ENCODE measurements at places on chromosomes 12 and 14. TPM values are rescaled to one million over a fixed set of nuclear protein-coding genes. Genes with fewer than 3 reads are reported as not detected.

The RPGRIP1 gene
- not detected for total RNA-seq

The BEGAIN gene
- total RNA-seq, result 0.89 TPM

The SDR9C7 gene
- total RNA-seq, result not detected

The P2RX4 gene
- 6.1 TPM for total RNA-seq

The KLRD1 gene
- 0.08 TPM for total RNA-seq

The RIN3 gene
- total RNA-seq, result not detected

The KRT73 gene
- not detected for total RNA-seq

The HOXC13 gene
- total RNA-seq, result 1.9 TPM

The RIMBP2 gene
- not detected for total RNA-seq

The IGF1 gene
- total RNA-seq, result 0.20 TPM

The NUAK1 gene
- total RNA-seq, result 4.0 TPM

The MYBPC1 gene
- not detected for total RNA-seq

The KITLG gene
- total RNA-seq, result 14.5 TPM

The NFATC4 gene
- 39.3 TPM for total RNA-seq

The IL22 gene
- not detected for total RNA-seq

The OR4N2 gene
- not detected for total RNA-seq

The CATSPERB gene
- total RNA-seq, result not detected

The CD4 gene
- total RNA-seq, result not detected

The PLD4 gene
- not detected for total RNA-seq

The C12orf56 gene
- not detected for total RNA-seq

Data from SJCRH30 (cell line).